PC-9 (cell line): ENCODE measurements at places on chromosomes 13 and 19. TPM values are rescaled to one million over a fixed set of nuclear protein-coding genes. Genes with fewer than 3 reads are reported as not detected.
A peak's percentile ranks its signal among the peaks of the same experiment; 100 is the strongest.

GRCh38 chr19:8208922-8209461 is at the start of gene CERS4:
TSS of gene CERS4 (plus strand) at chr19:8209370. CDS start at chr19:8251077, 41,707 bp downstream.
- no peaks in the 10 kb centered on the region for H3K36me3 ChIP-seq
- no peaks in the 10 kb centered on the region for H3K27me3 ChIP-seq
- H3K27ac ChIP-seq, result peak within 1 kb of the TSS; percentile 51
- peak within 1 kb of the TSS; percentile 66; the same call in 1 of the 2 replicates for H3K4me3 ChIP-seq
- H3K4me1 ChIP-seq, result peaks cover 44% of the 10 kb centered on the region

GRCh38 chr19:12638611-12639182 is 27.8 kb downstream of the MAN2B1 start:
- H3K27me3 ChIP-seq, result no peaks in the 10 kb centered on the region
- H3K27ac ChIP-seq, result no peak overlapping the region
- H3K4me1 ChIP-seq, result no peaks in the 10 kb centered on the region
- DNase-seq, result no peak
- no peaks in the 10 kb centered on the region for H3K36me3 ChIP-seq

- no peak overlapping the region for H3K27ac ChIP-seq
- no peak overlapping the region for H3K4me3 ChIP-seq
- no peak for DNase-seq
Measured at GRCh38 chr13:31775686-31776085, 36.4 kb downstream of the RXFP2 start.

DNA sequence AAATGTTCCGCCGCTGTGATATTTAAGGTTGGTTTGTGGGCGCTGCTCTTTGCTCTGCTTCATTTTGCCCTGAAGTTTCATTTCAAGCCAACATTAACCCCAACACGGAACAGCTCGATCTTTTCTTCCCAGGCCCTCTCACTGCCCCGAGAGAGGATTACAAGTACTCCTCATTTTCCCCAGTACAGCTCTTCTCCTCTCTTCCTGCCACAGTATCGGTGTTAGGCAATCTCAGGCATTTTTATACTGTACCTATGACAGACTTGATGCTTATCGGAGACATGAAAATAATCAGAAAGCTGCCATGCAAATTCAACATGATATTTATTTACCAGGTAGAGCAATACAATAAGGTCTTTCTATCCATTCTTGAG is 1.3 kb upstream of the EDNRB start:
- DNase-seq, result no peak
- no peaks in the 10 kb centered on the region for H3K36me3 ChIP-seq
- H3K4me3 ChIP-seq, result no peak overlapping the region
- H3K4me1 ChIP-seq, result no peaks in the 10 kb centered on the region
- no peaks in the 10 kb centered on the region for H3K27me3 ChIP-seq

DNA sequence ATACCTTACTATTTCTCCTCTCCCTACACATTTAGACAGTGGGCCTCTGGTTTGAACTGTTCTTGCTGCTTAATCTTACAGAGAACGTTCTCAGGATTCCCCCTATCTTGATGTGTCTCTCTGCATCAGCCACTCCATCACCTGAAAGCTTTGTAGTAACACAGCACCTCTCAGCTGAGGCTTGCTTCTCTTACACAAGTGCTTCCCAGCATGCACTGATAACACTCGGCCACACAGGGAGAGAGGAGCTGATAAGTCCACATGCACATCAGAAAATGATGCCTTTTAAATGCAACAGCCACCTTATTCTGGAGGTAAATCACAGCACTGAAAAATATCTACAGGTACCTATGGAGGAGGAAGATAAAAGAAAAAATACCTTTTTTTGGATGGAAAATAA is 192.2 kb upstream of the TSHZ3 start:
- peaks cover 10% of the 10 kb centered on the region; the same call in 1 of the 2 replicates for H3K27me3 ChIP-seq
- H3K4me3 ChIP-seq, result no peak overlapping the region
- no peaks in the 10 kb centered on the region for H3K36me3 ChIP-seq
- H3K4me1 ChIP-seq, result no peaks in the 10 kb centered on the region
- no peak overlapping the region for H3K27ac ChIP-seq
- DNase-seq, result no peak

The CATSPERD gene
- total RNA-seq, result not detected in 2 replicates

The TMEM145 gene
- total RNA-seq, result 1.2 and 1.7 TPM in 2 replicates

The SYT5 gene
- 1.3 and 2.8 TPM in 2 replicates for total RNA-seq

The C1QTNF9B gene
- total RNA-seq, result not detected in 2 replicates

GRCh38 chr13:93227878-93228642 is 1.5 kb downstream of the GPC6 start:
- peaks cover 32% of the 10 kb centered on the region for H3K27me3 ChIP-seq
- no peak overlapping the region for H3K27ac ChIP-seq
- DNase-seq, result no peak
- H3K4me1 ChIP-seq, result peaks cover 13% of the 10 kb centered on the region; the same call in 1 of the 2 replicates

The TPTE2 gene
- not detected in 2 replicates for total RNA-seq

- no peaks in the 10 kb centered on the region for H3K27me3 ChIP-seq
- no peak for DNase-seq
- H3K4me1 ChIP-seq, result no peaks in the 10 kb centered on the region
- H3K36me3 ChIP-seq, result no peaks in the 10 kb centered on the region
- no peak overlapping the region for H3K4me3 ChIP-seq
- H3K27ac ChIP-seq, result no peak overlapping the region
Measured at GRCh38 chr19:5954293-5954692, 23.6 kb downstream of the RANBP3 start.

The ZNF546 gene
- total RNA-seq, result 1.9 and 3.6 TPM in 2 replicates

The CHERP gene
- 47.7 and 52.9 TPM in 2 replicates for total RNA-seq

The TMEM150B gene
- total RNA-seq, result not detected in 2 replicates

DNA sequence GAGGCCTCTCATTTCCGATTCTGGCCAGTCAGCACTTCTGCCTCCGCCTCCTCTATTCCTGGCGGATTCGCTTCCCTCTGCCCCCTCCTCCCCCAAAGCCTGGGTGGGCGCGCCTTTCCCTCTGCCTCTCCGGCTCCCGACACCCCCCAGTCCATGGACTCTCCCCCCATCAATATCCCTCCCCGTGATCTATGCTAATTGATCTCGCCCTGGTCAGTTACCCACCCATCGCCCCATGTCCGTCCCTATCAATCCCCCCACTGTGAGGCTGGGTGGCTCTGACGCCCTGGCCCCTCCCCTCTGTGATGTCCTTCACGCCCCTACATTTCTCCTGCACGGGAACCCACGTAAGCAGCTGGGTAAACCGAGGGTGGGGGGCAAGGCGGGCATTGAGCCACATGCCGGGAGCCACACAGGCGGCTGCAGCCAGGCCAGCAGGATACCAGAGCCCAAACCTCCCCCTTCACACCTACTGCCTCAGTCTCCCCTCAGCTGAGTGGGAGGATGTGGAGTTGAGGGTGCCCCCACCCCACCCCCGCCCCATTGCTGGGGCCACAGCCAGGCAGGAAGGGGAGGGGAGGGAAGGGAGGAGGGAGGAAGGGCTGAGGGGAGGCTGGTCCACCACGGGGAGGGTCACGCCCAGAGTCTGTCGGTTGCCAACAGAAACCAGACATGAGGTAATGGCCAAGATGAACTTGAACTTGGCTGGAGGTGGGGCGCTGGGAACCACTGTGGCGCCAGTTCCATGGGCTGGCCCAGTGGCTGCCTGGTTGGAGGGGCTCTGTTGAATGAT is 21.0 kb downstream of the SMIM24 start:
- no peak overlapping the region for H3K27ac ChIP-seq
- H3K36me3 ChIP-seq, result no peaks in the 10 kb centered on the region
- no peaks in the 10 kb centered on the region for H3K27me3 ChIP-seq
- H3K4me3 ChIP-seq, result no peak overlapping the region
- H3K4me1 ChIP-seq, result no peaks in the 10 kb centered on the region

DNA sequence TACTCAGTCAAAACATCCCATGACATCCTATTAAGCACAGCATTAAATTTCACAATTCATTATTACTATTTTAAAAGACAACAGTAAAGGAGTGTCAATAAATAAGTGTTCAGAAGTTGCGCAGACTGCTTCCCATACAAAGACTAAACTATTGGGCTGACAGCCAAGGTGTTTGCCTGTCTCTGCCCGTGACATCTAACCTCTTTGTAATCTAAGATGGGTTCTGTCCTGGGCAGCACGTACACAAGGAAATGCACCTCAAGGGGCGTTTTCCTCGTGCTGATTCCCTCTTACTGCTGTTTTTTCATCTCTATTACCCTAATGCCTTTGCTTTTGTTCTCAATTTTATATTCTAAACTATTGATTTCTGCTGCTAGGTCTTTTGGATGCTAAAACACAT is 216.3 kb downstream of the NHLRC3 start:
- no peaks in the 10 kb centered on the region for H3K27me3 ChIP-seq
- no peaks in the 10 kb centered on the region for H3K36me3 ChIP-seq
- no peak for DNase-seq
- H3K4me1 ChIP-seq, result no peaks in the 10 kb centered on the region

The IGFL2 gene
- total RNA-seq, result 1.0 TPM in 1 of 2 replicates, not detected in the other

GRCh38 chr19:30692879-30693503 is 320.8 kb downstream of the ZNF536 start:
- H3K36me3 ChIP-seq, result no peaks in the 10 kb centered on the region
- no peak for DNase-seq
- H3K27ac ChIP-seq, result no peak overlapping the region
- H3K27me3 ChIP-seq, result peaks cover 66% of the 10 kb centered on the region

The ZNF433 gene
- 2.6 and 3.1 TPM in 2 replicates for total RNA-seq

GRCh38 chr13:82330499-82330898 is 1551.8 kb downstream of the SLITRK1 start:
- no peak for DNase-seq
- no peak overlapping the region for H3K4me3 ChIP-seq
- no peaks in the 10 kb centered on the region for H3K27me3 ChIP-seq
- H3K27ac ChIP-seq, result no peak overlapping the region

The PPP1R15A gene
- 49.5 and 53.6 TPM in 2 replicates for total RNA-seq

DNA sequence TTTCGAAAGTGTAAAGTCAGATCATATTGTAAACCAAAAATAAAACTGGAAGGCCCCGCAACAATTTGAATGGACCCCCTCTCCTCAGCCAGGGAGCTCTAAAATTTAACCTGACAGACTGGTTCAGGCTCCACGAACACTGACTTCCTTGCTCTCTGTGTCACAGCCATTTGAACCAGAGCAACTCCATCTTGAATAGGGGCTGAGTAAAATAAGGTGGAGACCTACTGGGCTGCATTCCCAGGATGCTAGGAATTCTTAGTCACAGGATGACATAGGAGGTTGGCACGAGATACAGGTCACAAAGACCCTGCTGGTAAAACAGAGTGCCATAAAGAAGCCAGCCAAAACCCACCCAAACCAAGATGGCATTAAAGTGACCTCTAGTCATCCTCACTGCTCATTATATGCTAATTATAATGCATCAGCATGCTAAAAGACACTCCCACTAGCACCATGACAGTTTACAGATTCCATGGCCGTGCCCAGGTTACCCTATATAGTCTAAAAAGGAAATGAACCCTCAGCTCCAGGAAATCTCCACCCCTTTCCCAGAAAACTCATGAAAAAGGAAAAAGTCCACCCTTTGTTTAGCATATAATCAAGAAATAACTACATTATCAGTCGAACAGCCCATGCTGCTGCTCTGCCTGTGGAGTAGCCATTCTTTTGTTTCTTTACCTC is 43.1 kb downstream of the RFXAP start:
- no peaks in the 10 kb centered on the region for H3K36me3 ChIP-seq
- no peak overlapping the region for H3K27ac ChIP-seq
- no peaks in the 10 kb centered on the region for H3K27me3 ChIP-seq

The CLC gene
- not detected in 2 replicates for total RNA-seq

The GPI gene
- total RNA-seq, result 365 and 522 TPM in 2 replicates

The PTGIR gene
- total RNA-seq, result 0.28 TPM in 1 of 2 replicates, not detected in the other

- no peaks in the 10 kb centered on the region for H3K27me3 ChIP-seq
- no peaks in the 10 kb centered on the region for H3K36me3 ChIP-seq
Measured at GRCh38 chr13:83498481-83499190, 383.6 kb downstream of the SLITRK1 start.

The CGB8 gene
- 1.0 and 5.3 TPM in 2 replicates for total RNA-seq

DNA sequence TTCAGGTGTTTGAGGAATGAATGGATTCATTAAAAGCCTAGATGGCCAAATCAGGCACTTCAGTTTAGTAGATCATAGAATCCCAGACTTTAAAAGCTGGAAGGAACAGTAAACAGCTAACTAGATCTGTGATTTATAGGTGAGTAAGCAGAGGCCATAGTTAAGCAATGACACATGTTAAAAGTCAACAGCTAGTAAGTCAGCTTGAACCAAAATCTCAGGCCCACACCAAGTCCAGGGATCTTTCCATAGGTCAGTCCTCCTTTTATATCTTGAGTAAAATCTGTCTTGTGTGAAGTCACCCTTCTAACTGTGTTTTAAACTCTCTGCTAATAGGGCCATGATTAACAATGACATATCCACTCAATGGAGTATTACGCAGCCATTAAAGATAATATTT is 275.5 kb upstream of the SOX21 start:
- H3K36me3 ChIP-seq, result no peaks in the 10 kb centered on the region
- H3K27ac ChIP-seq, result no peak overlapping the region
- H3K27me3 ChIP-seq, result peaks cover 29% of the 10 kb centered on the region
- no peaks in the 10 kb centered on the region for H3K4me1 ChIP-seq
- DNase-seq, result no peak

The RDH8 gene
- total RNA-seq, result not detected in 2 replicates

DNA sequence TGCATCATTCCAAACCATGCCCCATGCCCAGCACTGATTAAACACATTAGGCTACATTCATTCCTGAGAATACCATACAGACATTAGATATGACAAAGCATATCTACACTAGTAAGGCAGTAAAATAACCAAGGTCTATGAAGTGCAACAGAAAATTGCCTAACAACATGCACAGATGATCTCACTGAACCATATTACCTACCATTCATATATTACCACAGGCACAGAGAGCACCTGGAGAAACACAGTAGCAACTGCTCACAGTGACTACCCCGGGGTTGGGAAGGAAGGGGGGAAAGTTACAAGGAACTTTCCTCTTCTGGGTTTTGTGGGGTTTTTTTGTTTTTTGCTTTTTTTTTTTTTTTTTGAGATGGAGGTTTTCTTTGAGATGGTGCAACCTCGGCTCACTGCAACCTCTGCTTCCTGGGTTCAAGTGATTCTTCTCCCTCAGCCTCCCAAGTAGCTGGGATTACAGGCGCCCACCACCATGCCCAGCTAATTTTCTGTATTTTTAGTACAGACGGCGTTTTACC is 669.6 kb downstream of the UQCRFS1 start:
- DNase-seq, result no peak
- no peaks in the 10 kb centered on the region for H3K4me1 ChIP-seq
- H3K4me3 ChIP-seq, result no peak overlapping the region
- peaks cover 41% of the 10 kb centered on the region for H3K27me3 ChIP-seq
- no peak overlapping the region for H3K27ac ChIP-seq
- no peaks in the 10 kb centered on the region for H3K36me3 ChIP-seq

DNA sequence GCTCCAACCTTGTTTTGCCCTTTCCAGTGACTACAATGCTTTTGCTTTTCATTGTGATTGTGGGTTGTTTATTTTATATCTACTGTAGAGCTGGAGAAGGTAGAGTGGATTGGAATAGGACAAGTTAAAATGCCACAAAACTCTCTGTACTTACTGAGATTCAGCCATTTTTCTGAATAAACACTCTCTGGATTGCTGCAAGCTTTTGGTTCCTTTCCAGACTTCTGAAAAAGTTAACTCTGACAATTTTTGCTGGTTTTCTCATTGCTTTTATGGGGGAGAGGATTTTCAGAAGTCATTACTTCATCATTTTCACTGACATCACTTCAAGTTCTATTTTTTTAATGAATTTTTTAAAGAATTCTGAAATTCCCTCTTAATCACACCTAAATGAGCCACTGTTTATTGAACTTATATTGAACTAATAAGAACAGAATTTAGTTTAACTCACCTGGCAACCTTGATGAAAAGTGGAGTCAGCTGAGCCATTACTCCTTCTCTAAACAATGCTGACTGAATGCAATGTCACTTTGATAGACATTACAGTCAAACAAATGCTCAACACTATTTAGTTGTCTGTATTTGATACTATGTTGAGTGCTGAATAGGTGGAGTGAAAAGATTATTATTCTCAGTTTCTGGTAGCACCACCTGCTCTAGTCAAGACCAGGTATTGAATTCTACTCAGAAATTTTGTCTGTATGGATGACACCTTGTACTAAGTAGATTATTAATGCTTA is 303.5 kb downstream of the DLEU7 start:
- H3K27ac ChIP-seq, result no peak overlapping the region
- no peak for DNase-seq
- H3K4me3 ChIP-seq, result no peak overlapping the region
